NCI-H69 (cell line): ENCODE measurements at places on chromosomes 3 and 15.

DNA sequence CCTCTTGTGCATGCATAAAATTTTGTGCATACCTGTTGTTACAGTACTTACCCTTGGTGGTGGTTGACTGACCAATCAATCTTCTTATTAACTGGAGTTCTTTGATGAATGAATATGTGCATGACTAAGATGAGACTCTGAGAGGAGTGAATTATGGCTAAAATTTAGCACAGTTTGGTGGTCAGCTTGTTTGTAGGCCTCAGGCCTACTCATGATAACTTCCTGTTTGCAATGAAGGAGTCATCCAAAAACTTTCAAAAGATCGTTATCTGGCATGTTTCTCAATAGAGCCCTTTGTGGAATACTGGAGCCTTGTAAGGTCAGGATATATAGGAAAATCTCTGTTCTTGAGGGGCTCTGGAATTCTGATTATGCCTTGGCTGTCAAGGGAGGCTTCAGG lies 66.5 kb downstream of the LEKR1 start:
- no peak for DNase-seq

DNA sequence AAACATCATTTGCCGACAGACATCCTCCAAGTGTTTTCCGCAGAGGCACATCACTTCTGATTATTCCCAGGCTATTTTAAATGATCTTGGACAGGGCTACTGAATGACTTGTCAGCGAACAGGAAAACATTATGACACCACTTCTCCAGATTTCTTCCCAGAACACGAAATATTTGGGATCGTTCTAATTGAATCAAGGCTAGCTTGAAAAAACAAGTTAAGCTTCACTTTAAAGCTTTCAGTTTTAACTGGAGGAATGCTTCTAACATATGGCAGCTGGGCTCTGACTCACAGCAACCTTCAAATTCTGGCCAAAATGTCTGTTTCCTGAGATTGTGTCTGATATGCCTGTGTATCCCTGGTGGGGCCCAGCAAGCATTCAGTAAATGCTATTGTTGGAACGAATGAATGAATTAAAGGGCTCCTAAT lies 127.0 kb upstream of the ICE2 start:
- no peak for DNase-seq

- DNase-seq = no peak
Observed at GRCh38 chr3:169636928-169637327, 26.6 kb downstream of the MECOM start.

DNA sequence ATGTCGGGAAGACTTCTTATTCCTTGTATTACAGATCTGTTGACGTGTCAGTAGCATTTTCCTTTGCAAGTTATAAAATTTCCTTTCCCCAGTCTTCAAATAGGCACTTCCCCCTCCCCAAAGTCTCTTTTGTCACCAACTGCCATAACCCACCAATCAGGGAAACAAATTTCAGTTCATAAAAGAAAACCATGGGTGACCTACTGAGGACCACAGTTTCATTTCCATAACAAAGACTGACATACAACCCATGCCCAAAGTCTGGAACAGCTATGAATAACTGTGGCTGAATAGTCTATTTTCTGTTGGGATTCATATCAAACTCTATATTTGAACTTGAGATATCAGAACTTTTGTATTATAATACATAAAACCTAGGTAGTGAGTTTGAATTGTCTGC lies 307.8 kb downstream of the KBTBD8 start:
- no peak for DNase-seq

DNA sequence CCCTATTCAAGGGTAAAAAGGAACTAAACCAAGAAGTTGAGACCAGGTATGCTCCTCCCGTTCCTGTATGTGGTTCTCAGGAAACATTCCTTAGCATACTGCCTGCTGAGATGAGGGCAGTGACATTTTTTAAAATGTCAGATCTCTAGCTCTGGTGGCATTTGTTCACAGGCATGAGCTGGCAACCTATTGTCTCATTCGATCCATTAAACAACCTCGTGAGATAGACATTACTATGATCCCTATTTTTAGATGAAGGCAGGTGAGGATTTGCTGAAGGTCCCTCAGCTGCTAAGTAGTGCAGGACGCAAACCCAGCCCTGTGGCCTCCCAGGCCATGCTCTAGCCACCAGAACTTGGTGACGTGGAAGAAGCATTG lies 74.9 kb downstream of the SIDT1 start:
- DNase-seq = no peak

DNA sequence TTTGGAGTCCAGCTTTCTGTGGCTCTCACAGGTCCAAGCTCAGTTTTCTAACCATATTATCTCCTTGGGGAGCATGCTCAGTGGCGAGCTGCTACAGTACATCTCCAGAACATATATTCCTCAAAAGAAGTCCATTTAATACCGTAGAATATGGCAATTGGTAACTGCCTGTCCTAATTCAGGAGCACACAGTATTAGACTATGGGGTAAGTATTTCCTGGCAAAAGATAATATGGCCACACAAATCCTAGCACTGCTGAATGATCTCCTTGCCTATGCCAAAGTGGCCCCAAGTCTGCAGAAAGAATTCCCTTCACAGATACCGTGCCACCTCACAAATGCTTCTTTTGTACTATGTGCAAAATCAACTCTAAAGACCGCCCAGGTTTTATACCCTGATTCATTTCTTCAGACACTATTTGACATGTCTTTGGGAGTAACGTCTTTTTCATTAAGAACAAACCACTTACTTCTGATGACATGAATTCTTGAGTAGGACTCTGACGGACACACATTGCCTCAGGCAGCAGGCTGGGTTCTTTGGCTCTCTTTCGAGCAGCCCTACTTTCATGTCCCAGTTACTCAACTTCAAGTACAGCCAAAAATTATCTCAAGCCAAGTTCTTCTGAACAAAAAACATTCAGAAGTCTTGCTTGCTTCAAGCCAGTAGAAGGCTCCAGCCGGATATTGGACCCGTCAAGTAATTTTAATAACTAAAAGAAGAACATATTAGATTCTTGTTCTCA lies 368.3 kb upstream of the DCBLD2 start:
- DNase-seq = no peak

DNA sequence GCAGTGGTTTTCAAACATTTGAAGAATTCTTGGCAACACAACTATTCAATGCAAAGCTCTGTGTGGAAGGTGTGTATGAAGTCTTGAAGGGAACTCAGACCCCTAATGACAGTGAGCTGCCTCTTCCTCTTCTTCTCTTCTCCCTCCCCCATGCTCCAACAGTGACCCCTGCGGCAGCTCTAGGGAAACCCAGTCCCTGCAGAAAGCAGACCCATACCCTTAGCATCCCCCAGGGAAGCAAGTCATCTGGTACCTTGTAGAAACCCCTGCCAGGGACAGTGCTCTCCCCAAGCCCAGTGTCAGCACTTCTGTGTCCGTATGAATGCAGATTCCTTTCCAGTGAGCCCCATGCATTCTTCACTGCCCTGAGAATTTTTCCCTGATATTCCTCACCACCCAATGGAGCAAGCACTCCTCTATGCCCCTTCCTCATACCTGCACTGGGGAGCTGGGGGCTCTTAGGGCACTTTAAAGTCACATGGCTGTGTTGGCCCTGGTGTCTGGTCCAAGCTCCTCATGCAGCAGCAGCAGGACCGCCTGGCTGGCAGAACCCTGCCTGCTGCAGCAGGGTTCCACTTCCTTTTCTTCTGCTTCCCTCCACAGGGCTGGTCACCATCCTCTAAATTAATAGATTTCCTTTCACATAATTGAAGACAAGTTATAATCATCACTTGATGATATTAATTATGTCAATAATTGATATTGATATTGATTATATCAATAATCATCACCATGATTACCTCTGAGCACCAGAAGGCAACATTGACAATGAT lies 442.5 kb downstream of the EPHB1 start:
- DNase-seq = no peak

GRCh38 chr15:70016511-70016994 lies 81.2 kb downstream of the TLE3 start:
- DNase-seq = no peak

- DNase-seq = peak; percentile 5
Observed at GRCh38 chr15:73941044-73941443, 14.8 kb downstream of the LOXL1 start.

DNA sequence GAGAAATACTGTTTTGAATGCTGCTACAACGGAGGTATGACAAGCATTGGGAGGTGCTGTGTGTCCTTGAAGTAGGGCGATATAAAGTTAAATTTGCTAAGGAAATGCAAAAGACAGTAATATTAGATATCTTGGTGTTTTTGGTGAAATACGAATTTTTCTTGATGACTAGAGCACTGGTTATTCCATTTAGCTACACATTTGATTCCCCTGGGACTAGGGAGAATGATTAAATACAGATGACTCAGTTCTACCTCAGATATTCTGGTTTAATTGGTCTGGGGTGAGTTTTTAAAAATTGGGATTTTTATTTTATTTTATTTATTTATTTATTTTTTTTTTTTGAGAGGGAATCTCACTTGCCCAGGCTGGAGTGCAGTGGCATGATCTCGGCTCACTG lies 18.7 kb upstream of the GADL1 start:
- DNase-seq = no peak

DNA sequence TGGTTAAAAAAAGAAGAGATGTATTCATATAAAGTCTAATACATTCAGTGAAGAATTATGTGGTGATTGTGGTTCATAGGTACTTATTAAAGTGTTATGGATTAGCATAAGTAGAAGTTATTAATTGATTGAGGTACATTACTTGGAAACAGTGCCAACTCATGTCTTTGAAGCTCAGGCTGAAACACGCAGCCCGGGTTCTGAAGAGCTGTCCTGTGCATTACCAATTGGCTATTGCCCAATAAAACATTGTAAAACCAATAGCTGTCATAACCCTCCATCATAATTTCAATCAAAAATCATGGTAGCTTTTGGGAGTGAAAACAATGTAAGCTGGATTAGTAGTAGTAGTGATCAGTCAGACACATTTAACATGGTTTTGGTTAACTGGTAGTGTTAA lies 560.1 kb downstream of the MCTP2 start:
- no peak for DNase-seq

GRCh38 chr15:62432702-62433398 lies 267.8 kb upstream of the C2CD4B start:
- no peak for DNase-seq

DNA sequence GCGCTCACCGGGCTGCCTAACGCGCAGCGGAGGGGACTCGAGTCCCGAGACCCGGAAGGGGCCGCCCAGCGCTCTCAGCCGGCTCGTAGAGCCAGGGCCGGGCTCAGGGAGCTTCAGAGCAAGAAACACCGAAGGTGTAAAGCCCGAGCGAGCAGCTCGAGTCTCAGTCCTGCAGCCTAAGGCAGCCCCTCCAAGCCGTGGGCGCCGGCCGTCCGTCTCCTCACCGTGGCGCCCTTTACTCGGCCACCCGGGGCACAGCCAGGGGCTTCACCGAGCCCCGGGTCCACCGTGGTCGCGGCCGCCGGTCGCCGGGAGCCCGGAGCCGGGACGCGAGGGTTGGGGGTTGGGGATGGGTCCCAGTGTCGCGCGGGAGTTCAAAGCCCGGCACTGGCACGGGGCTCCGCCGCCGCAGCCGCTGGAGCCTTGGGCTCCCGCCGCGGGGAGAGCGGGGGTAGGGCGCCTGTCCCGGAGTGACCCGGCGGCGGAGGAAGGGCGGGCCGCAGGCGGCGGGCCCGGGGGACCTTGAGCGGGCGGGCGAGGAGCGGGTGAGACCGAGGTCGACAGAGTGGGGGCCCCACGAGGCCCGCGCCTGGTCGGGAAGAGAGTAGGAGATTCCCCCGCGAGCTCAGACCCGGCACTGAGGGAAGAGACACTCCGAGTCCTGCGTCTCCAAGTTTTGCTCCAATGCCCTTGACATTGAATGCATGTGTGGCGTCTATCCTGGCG lies 26.9 kb upstream of the THRB start:
- DNase-seq = peak; percentile 71
